ENCODE measurements at places on chromosomes 12 and 14.

DNA sequence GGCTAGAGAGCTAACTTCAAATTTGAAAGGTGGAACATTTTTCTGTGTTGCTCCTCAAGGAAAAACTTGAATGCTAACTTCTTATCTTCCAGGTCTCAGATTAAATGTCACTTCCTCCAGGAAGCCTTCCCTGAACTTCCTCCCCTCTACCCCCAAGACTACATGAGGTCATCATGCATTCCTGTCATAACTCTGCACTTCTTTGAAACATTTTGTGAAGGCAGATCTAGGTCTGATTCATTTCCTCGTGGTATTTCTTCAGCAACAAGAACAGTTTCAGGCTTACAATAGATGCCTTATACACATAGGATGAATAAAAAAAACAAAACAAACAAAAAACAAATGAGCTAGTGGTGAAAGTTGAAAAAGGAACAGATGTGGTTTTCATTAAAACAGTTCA, 97.1 kb upstream of the SRRM4 start:
- no peak for DNase-seq

DNA sequence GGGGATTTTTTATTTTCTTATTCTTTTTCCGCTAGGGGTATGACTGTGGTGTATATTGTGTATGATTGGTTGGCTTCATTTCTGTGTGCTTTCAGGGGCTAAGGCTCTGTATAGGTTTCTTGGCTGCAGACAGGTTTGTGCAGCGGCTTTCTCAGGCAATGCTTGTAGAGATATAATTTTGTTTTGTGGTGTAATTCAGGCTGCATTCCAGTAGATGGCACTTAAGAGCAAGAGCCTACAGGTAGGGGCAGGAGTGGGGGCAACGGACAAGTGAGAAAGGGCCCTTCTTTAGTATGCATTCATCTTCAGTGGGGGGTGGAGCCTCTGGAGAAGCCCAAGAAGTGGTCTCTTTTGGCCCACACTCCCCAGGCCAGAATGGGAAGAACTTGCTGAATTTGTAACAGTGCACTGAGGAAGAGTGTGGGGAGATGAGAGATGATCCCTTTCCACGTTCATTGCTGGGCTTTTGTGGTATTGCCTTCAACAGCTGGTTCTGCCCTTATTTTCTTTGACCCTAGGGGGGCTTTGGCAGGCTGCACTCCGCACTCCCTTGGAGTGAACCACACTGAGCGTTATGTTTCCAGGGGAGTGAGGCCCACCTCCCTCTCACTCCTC, 78.6 kb downstream of the IFNG-AS1 start:
- peak; percentile 47 for DNase-seq

GRCh38 chr14:22540293-22540692, 48.7 kb downstream of the DAD1 start:
- no peak for DNase-seq

DNA sequence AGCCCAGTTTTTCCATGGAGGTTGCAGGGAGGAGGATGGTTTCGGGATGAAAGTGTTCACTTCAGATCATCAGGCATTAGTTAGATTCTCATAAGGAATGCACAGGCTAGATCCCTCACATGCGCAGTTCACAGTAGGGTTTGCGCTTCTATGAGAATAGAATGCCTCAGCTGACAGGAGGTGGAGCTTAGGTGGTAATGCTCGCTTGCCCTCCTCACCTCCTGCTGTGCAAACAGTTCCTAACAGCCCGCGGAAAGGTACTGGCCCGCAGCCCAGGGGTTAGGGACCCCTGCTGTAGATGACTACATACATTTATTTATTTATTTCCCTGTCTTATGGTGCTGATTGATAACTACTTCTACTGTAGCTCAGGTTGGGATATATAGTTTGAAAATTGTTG, 93.2 kb downstream of the FBXO33 start:
- DNase-seq: peak; percentile 48

DNA sequence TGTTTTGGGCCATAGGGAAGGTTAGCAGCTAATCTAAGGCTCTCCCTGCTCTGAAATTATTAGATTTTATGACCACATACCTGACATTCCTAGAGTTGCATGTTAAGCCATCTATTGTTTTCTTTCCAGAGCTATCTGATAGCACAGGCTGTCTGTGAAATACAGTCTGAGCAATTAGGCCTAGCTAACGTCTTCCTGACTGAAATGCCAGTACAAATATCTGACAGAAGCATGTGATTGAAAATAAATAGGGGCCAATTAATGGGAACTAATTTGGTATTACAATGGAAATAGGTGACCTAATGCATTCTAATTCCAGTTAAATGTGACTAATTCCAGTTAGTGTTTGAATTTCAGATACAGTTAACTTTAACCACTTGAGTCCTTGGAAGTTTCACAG, 115.2 kb downstream of the C12orf75 start:
- DNase-seq: no peak

GRCh38 chr14:84036840-84037239, 1493.1 kb upstream of the FLRT2 start:
- DNase-seq: no peak

DNA sequence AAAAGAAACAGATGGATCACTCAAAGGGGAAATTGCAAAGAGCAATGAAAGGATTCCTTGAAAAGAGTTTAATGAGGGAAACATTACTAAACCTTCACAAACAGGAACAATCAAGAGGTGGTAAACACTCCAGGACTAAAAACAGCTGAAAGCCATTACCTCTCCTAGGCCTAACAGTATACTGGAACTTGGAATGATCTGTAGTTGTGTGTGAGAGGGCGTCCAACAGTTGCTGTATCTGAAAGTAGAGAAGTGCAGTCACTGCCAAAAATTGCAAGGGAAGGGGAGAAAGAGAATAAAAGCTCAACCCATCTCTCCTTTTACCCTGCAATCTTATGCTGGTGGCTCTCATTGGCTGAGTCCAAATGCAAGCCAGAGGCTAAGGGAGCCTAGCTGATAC, 17.0 kb upstream of the MIS18BP1 start:
- no peak for DNase-seq

- DNase-seq: no peak
These were observed 338.9 kb downstream of the PDZRN4 start for GRCh38 chr12:41527062-41527461.

DNA sequence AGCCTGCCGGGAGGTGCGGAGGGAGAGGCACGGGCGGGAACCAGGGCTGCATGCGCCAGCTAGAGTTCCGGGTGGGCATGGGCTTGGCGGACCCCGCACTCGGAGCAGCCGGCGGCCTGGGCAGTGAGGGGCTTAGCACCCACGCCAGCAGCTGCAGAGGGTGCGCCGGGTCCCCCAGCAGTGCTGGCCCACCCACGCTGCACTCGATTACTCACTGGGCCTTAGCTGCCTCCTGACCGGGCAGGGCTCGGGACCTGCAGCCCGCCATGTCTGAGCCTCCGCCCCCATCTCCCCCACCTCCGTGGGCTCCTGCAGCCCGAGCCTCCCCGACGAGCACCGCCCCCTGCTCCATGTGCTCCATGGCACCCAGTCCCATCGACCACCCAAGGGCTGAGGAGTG, 14.8 kb downstream of the CKAP4 start:
- DNase-seq: no peak

DNA sequence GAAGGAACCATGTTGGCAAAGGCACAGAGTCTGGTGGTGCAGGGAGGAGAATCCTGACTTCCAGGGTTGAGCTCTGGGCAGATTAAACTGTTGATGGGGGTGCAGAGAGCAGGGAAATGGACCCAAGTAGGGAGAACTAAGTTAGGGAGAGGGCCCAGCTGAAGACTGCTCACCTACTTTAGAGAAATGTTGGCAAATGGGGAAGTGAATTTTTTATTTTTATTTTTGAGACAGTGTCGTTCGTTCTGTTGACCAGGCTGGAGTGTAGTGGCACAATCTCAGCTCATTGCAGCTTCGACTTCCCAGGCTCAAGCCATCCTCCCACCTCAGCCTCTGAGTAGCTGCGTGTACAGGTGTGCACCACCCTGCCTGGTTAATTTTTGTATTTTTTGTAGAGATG, 32.1 kb upstream of the TUBA1A start:
- DNase-seq: no peak

DNA sequence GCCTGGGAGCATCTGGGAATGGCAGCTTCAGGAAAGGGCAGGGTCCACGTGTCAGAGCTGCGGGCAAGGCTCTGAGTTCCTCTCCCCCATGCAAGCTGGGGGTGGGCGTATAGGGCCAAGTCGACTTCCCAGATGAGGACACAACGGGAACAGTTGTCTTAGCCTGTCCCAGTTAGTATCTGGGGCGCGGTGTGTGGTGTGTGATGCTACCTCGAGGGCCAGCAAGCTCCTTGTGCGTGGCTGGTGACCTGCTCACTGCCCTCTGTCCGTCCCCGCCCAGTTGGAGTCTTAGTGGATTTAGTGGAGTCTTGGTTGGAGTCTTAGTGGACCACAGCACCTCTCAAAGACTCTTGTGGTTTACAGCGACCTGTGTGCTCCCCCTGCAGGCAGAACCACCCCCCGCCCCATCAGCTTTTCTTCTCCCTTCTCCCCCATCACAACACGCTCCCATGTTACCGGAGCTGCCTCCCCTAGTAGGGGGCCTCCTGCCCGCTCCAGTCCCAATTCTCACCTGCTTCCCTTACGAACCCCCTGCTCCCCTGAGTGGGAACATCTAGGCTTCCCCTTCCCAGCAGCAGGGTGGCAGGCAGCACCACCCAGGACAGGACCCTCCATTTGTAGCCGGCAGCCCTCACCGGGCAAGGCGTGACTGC, 8.7 kb downstream of the ASPG start:
- no peak for DNase-seq

- DNase-seq: no peak
These were observed 29.1 kb downstream of the LRRK2 start for GRCh38 chr12:40253936-40254335.

- no peak for DNase-seq
These were observed 69.9 kb downstream of the RAD52 start for GRCh38 chr12:879641-880040.

DNA sequence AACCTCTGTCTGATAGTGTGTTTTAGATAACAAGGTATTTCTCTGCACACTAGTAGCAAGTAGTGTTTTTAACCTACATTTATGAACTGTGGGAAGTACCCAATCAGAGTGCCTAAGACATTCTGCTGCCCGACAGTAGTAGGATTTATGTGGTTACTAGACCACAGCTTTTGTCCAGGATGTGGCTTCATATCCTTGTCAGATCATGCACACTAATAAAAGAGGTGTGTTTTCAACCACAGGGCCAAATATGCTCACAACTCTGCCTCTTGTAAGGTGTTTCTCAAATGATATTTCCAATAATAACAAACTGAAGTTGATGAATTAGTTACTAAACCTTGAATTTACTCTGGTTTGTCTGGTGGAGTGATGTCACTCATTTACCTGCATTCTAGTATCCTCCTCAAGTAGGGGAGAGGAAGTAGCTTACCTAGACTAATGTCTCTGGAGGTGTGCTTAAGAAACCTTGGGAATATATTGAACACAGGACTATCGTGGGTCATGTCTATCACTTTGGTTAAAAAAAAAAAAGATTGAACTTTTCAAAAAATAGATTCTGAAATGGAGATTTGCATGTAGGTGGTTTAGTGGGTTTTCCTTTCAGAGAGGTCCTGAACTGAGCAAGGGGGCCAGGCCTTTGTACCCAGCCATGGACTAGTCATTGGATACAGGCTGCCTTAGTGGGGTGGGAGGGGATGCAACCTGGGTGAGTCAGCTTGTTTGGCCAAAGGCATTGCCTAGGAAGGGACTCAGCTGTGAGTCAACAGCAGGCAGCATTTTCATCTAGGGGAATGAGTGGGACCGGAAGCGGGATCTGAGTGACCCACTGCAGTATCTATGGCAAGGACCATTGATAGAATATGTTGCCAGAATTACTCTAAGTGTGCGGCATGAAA, 14.1 kb downstream of the FBXW8 start:
- no peak for DNase-seq

DNA sequence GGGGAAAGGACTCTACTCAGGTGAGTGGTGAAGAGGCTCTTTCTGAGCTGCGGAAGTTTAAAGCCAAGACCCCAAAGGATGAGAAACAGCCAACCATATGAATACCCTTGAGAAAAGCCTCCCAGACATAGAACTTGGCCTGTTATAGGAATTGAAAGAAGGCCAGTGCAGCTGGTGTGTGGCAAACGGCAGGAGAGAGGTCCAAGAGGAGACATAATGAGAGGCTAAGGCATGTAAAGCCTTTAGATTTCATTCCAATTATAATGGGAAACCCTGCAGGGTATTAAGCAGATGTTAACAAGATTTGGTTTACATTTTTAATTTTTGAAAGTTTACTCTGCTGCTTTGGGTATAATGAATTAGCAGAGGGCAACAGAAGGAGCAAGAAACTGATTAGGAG, 552.1 kb upstream of the FBXO33 start:
- DNase-seq: no peak

- no peak for DNase-seq
These were observed 5.1 kb upstream of the PAPOLA start for GRCh38 chr14:96497087-96497486.

GRCh38 chr14:39374851-39375250, 57.4 kb downstream of the FBXO33 start:
- no peak for DNase-seq

GRCh38 chr12:105595440-105595839, 264.9 kb downstream of the C12orf75 start:
- DNase-seq: no peak

- DNase-seq: no peak
These were observed 543.9 kb upstream of the LRFN5 start for GRCh38 chr14:41062826-41063225.

DNA sequence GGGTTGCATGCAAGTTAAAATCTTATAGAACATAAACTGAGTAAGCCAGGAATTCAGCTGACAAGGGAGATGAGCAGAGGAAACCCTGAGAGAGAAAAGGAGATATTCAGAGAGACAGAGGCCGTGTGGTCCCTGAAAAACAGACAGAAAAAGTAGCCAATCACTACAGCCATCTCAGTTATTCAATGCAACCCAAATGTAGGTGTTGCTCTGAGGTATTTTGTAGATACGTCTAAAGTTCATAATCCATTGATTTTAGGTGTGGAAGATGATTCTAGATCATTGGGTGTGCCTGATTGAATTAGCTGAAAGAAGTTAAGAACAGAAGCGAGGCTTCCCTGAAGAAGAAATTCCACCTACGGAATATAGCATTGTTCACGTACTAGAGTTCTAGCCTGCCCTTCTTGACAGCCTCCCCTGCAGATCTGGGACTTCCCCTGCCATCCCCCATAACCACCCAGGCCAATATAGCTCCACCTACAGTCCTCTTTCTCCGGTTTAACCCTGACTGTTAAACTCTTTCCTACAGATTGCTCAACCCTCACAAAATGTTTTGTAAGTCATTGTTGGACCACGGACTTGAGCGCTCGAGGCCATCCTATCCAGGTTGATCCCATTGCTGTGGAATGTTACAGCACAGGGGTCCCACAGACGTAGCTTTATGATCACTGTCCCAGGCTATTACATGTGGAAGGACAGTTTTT, 21.7 kb downstream of the AICDA start:
- no peak for DNase-seq

DNA sequence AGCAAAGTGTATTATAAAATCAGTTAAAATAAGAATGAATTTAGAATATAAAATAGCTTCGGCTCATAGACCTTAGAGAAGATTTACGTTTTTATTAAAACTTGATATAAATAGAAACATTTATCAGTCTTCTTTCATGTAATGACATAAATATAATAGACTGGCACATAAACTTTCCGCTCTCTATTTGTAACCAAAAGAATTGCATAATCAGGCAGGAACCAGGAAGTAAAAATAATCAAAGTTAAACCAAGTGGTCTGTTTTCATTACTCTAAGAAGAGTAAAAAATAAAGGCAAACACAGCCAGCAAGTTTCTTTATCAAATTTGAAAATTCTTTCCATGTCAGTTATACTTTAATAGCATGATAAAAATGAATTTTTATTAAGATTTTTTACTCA, 46.3 kb upstream of the ATP2A2 start:
- no peak for DNase-seq

GRCh38 chr14:69547701-69548348, 26.8 kb downstream of the CCDC177 start:
- DNase-seq: peak; percentile 44

Data from HEK293T (cell line).